ENCODE measurements at places on chromosomes 6 and 20. TPM values are rescaled to one million over a fixed set of nuclear protein-coding genes. Genes with fewer than 3 reads are reported as not detected.

Gene GFRAL
- total RNA-seq = not detected

Gene FOXC1
- total RNA-seq = 8.9 TPM

GRCh38 chr20:19019734-19020364, 192.6 kb upstream of the SLC24A3 start:
- no peak for DNase-seq

Gene ETV7
- not detected for total RNA-seq

Gene UST
- total RNA-seq = 11.4 TPM

Gene SYS1
- total RNA-seq = 26.8 TPM

Gene PPP1R3G
- 1.00 TPM for total RNA-seq

DNA sequence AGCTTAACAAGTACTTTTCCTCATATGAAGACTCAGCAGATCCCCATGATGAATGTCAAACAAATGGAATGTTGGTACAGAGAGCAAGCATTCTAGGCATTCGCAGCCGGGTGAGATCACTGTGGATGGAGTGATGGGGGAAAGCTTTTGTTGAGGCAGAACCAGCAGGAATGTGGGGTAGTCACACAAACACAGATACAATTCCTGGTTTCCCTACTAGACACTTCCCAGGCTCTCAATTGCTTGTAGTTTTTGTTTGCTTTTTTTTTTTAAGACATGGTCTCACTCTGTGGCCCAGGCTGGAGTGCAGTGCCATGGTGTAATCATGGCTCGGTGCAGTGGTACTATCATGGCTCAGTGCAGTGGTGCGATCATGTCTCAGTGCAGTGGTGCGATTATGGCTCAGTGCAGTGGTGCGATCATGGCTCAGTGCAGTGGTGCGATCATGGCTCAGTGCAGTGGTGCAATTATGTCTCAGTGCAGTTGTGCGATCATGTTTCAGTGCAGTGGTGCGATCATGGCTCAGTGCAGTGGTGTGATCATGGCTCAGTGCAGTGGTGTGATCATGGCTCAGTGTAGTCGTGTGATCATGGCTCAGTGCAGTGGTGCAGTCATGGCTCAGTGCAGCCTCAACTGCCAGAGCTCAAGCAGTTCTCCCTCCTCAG, 15.4 kb upstream of the IER3 start:
- DNase-seq = no peak

DNA sequence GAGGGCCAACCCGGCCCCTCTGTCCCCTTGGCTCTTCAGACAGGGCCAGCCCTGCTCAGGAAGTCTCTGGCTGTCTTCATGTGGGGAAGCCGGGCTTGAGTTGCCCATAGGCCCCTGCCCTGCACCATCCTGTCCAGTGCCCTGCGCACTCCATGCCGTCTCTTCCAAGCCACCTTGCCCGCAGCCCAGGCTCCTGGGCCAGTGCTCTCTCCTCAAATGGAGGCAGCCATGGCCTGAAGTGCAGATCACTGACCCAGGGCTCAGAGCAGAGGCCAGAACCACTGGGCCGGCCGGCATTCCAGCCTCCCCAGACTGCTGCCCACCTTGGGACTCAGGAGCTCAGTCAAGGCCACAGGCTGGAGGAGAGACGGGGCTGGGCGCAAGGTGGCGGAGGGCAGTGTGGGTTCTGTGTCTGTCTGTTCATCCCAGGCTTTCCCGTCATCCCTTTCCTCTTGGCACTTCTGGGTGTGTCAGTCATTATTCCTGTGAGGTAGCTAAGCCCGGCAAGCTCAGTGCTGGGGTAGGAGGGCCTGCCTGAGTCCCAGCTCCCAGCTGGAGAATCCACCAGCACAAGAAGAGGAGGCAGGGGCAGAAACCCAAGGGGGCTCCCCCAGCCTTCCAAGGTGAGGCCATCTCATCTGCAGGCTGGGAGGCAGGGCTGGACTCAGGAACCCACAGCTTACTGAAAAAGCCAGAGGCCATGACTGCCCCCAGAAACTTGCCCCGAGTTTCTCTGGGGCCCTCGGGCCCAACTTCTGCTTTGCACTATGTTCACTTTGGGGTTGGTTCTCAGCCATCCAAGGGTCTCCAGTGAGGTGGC, 22.4 kb downstream of the SDCBP2 start:
- no peak for DNase-seq

DNA sequence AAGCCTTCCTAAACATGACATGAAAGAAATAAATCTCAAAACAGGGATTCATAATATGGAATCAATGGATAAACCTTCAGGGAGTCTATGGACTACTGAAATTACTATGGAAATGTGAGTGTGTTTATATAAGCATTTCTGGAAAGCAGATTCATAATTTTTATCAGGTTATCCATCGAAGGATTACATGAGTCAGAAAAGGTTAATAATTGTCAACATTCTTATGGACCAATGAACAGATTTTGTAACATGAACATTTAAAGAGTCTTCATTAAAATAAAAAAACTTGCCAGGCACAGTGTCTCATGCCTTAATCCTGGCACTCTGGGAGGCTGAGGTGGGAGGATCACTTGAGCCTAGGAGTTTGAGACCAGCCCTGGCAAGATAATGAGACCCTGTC, 84.8 kb downstream of the AHI1 start:
- no peak for DNase-seq

DNA sequence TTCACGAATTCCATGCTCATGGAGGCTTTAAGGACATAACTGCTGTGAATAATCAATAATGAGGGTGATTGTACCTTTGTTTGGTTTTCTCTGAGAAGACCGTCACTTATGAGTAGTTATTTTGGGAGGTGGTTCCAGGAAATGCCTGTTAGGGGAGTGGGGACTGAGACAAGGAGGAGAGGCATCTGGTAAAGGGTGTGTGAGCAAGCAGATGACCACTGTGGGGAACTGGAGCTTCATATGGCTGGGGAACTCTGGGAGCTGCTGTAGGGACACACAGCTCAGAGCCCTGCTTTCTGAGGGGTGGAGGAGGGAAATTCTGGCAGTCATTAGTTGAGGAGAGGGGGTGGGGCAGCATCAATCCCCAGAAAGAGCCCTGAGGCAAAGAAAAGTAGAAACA, 71.3 kb upstream of the TINAG start:
- no peak for DNase-seq

DNA sequence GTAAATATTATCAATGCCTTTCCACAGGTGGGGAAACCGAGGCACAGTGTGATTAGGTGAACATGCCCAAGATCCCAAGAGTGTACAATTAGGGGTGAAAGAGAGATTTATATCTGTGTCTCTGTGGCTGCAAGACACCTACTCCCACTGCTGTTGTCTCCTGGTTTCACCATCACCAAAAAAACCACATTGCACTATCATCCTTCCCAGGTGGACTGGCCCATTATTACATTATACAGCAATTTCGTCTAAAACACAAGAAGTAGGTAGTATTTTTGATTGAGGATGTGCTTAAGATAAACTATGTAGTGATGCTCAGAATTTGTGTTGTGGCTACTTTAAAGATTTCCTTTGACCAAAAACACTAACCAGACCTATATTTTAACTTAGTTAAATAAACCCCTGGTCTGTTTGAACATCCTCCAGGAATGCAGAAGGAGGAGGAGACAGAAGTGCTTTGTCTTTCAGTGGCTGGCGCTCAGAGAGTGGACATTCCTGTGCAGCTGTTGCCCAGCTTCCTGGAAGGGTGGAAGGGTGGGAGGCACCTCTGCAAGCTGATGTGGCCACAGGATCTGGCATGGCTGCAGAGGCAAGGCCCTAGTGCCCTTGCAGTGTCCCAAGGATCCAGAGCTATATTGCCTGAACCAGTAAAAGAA, 23.8 kb downstream of the DCBLD1 start:
- DNase-seq = no peak

DNA sequence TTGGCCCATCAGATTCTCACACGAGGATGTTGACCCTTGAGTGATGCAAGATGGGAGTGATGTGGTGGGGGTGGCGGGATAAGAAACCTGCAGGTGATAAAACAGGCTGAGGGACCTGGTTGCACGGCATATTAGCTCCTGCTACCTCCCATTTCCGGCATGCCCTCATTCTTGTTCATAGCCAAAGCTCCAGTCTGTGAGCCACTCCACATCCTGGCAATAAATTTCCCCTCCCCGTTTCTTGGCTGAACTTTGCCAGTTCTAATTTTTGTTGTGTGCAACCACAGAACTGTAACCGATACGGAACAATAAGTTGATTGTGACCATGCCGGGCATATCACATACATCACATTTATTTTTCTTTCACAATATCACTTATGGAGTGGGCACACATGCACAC, 41.6 kb upstream of the NFATC2 start:
- no peak for DNase-seq

DNA sequence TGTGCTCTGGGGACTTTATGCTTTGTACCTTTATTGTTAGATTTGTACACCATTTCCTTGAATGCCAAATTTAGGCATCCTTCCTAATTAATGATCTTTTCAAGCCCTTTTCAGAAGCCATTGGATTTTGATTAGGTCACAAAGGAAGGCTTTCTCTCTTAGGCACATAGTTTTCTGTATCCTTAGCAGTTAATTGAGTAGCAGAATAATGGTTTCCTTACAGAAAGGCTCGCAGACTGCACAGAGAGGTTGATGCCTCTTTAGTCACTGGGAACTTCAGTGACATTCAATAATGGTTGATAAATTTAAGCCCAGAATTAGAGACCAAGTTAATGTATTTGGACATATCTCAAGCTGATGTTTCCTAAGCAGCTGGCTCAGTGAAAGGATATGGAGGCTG, 139.1 kb upstream of the VGLL2 start:
- DNase-seq = no peak

DNA sequence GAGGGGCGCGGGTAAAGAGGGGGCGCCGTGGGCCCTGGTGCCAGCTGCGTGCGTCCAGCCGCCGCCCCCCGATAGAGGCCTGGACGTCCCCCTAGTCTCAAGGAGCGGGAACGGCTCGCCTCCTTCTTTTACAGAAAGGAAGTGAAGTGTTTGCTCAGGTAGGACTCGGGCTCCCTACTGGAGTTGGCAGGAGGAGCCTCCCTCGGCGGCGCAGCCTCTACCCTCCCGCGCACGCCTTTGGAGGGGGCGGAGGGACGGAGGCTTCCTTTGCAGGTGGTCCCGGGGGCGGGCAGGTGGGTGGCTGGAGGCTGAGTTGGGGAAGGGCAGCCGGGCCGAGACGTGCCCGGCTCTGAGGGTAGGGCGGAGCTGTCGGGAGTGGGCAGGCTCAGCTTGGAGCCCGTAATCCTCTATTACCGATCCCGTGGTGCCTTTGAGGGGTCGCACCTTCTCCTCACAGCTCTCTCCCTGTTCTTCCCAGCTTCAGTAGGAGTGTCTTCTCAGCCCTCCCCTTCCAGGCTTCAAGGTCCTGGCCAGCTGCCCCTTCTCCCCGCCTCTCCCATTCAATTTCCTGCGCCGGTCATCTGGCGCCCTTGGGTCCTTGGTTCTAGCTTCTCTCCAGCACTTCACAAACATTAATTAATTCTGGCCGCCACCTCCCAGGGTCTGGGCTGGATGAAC, 728 bp downstream of the ITPR3 start:
- no peak for DNase-seq

DNA sequence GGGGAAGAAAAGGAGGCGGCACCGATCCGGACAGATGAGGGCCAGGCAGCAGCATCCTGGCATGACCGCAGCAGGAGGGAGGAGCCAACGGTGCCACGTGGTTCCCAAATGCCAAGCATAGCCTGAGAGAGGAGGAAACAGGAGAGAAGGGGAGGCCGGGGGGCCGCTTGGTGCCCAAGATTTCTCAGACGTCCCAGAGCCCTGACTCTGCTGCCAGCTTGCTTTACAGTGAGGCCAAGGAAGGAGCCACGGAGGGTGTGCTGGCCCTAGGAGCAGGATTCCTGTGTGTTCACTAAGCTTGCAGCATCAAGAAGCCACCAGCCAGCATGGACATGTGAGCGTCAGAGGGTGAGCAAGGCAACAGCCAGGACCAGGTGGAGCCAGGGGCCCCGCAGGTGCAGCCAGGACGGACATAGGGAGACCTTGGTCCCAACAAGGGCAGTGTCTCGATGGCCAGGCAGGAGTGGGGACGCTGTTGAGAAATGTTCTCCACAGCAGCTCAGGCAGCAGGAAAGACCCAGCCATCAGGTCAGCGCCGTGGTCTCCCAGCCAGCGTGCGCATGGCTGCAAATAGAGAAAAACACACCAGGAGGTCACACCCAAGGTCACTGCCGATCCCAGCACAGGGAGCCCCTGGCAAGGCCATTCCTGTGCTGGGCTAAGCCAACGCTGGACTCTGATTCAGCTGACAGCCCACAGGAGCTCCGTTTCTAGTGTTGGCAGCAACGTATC, 143.7 kb downstream of the DLL1 start:
- no peak for DNase-seq

DNA sequence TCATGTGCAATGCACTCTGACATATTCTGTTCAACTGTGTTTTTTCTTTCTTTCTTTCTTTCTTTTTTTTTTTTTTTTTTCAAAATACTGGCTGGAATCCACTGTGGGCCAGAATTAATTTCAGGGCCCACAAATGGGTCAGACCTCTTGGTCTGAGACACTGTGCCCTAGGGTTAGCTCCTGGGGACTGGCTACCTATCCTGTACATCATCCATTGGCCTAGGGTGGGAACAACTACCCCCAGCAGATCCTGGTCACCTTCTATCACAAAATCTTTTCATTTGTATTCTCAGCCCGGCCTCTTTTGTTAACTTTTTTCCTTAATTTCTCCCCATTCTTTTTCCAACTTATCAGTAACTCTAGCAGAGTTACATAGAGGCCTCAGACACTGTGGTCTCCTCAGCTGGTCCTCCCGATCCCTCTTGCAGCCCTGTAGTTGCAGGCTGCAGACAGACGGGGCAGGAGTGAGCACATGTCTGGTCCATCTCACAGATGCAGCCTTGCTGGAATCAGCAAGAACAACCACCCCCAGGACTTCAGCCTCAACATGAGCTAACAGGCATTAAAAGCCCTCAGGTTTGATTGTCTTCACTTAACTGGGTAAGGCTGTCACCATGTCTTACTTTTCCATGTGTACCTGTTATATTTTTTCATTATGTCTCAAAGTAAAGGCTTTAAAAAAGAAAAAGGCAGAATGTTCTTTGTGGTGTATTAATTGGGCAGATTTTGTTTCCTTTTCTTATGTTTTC, 41.3 kb downstream of the TXLNB start:
- peak; percentile 10 for DNase-seq

DNA sequence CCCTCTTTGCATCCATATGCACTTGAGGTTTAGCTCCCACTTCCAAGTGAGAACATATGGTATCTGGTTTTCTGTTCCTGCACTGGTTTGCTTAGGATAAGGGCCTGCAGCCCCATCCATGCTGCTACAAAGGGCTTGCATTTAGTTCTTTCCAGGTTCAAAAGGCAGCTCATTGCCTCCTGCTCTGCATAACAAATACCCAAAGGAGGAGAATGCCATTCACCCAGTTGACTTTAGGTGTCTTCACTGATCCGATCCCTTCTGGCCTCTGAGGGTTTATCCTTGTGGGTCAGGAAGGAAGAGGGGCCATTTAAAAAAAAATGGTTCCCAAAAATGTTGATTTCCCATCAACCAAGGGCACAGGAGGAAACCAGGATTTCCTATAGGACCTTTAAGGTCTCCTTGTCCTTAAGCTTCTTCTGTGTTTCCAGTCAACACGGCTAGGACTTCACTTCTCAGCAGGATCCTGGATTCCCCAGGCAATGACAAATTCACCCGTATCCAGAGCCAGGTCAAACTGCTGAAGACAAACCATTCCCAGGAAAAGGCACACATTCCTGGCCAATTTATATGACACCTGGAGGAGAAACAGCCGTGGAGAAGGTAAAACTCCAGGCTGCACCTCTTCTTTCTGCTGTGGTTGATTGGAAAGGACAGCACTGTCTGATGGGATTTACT, 447.7 kb upstream of the CDH4 start:
- no peak for DNase-seq

Gene MYCT1
- 3.1 TPM for total RNA-seq

All from cerebellum (tissue), 4 donors.